Activated CD8-positive, alpha-beta T cell treated with anti-CD3 and anti-CD28 coated beads, Interleukin-2, amount 10 ng/mL, durations not matched to agents 7 days and 5 days (primary cell): ENCODE measurements at places on chromosomes 5 and 9. TPM values are rescaled to one million over a fixed set of nuclear protein-coding genes. Genes with fewer than 3 reads are reported as not detected.

SLC25A2 gene
- 0.84 TPM for total RNA-seq

PCDHB12 gene
- total RNA-seq, result not detected

PPP3R2 gene
- total RNA-seq, result not detected

N4BP3 gene
- total RNA-seq, result 5.9 TPM

TRPM3 gene
- total RNA-seq, result not detected
